ENCODE measurements at places on chromosomes 6 and 20. TPM values are rescaled to one million over a fixed set of nuclear protein-coding genes. Genes with fewer than 3 reads are reported as not detected.

PTCRA gene
- not detected for total RNA-seq

CST7 gene
- 3.1 TPM for total RNA-seq

CTCFL gene
- total RNA-seq, result not detected

STX7 gene
- 38.4 TPM for total RNA-seq

CEBPB gene
- 178 TPM for total RNA-seq

NRN1 gene
- total RNA-seq, result 41.4 TPM

SLC22A1 gene
- total RNA-seq, result 1.4 TPM

PSORS1C2 gene
- total RNA-seq, result not detected

BEND6 gene
- total RNA-seq, result 0.98 TPM

MYLK2 gene
- not detected for total RNA-seq

NFYA gene
- 20.4 TPM for total RNA-seq

THEMIS gene
- total RNA-seq, result 0.19 TPM

OOEP gene
- total RNA-seq, result not detected

ENPP4 gene
- 21.1 TPM for total RNA-seq

SRSF12 gene
- not detected for total RNA-seq

PCSK2 gene
- not detected for total RNA-seq

LRRN4 gene
- total RNA-seq, result 2.0 TPM

TNXB gene
- 93.9 TPM for total RNA-seq

DZANK1 gene
- total RNA-seq, result 2.2 TPM

TRIM15 gene
- not detected for total RNA-seq

TBC1D22B gene
- 4.8 TPM for total RNA-seq

WFDC5 gene
- not detected for total RNA-seq

LMBRD1 gene
- 88.7 TPM for total RNA-seq

TMEM151B gene
- not detected for total RNA-seq

SSTR4 gene
- total RNA-seq, result not detected

SCUBE3 gene
- 0.34 TPM for total RNA-seq

PRDM13 gene
- total RNA-seq, result not detected

DPPA5 gene
- not detected for total RNA-seq
